ENCODE measurements at places on chromosomes 2 and 18.

- no peak for DNase-seq
These were observed 8.7 kb upstream of the TEX44 start for GRCh38 chr2:231583982-231584381.

- peak; percentile 30 for DNase-seq
These were observed 98.4 kb upstream of the GULP1 start for GRCh38 chr2:188193230-188193629.

DNA sequence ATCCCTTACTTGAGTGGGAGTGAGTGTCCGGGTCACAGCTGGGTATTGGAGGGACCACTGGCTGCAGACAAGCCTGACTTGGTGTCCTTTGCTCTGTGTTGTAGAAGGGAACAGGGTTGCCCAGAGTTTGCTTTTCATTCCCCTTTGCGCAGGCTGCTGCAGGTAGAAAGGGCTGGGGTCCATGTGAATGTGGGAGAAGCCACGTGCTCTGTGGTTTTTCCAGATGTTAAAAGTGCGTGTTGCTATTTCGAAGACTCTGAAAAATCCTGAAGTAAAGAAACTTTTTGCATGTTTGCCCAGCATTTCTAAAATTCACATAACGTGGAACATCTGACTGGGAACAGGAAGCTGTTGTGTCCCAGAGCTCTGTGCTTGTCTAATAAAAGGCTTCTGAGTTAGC, 28.8 kb downstream of the GLI2 start:
- no peak for DNase-seq

- DNase-seq, result peak; percentile 25
These were observed 155.0 kb downstream of the TTC32 start for GRCh38 chr2:19746611-19747309.

DNA sequence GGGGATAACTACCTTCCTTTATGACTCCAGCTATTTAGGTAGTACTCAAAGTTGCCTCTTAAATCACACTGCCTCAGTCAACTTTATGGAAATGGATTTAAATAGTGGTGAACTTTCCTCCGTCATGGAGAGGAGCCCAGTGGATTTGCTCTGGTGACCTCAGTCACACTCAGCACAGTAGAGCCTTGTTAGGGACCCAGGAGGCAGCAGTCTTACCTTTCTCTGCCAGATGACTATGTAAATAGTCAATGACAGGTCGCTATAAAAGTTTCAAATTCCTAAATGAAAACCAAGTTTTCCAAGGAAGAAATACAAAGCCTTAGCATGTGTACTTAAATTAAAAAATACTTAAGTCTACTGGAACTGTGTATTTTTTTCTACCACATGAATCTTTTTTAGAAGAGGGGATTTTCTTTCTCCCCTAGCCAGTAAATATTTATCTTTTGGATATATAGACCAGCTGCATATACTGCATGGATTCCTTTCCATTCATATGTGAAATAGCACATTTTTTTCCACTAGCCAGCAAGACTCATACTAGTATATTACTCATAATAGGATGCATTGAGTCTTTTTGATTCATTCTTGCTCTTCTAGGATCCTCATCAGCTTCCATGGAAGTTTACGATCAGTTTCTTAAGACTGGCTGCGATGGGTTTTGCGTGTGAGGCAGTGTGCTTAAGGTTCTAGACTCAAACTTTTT, 147.1 kb downstream of the FMNL2 start:
- no peak for DNase-seq

DNA sequence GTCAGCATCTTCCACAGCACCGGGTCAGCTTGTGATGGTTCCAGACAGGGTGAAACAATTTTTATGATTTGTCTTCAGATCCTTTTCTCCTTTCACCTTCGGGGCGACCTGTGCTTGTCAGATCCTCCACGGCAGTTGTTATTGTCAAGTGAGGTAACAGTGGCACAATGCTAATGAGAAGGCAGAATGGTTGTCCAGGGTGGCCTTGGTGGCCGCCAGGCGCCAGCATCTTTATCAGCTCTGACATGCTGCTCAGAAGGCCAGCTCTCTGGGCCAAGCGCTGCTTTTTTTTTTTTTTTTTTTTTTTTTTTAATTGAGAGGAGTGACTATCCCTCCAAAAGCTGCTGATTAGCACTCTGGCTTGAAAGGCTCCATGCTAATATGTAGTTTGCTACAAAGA, 52.3 kb upstream of the MGAT5 start:
- no peak for DNase-seq

DNA sequence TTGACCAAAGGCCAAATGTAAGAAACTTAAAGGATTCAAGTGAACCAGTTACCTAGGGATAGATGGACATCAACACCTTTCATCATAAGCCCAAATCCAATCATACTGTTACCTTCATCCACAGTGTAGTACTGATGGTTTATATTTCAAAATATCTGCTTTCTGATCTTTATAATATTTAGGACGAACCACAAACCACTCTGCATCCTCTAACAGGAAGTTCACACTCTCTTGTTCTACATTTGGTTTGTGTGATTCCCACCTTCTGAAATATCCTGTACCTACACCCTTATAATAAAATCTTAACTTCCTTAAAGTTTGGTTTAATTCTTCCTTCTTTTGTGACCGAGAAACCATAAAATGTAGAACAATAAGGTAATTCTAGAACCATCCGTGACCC, 535.7 kb upstream of the CHAC2 start:
- DNase-seq, result no peak

DNA sequence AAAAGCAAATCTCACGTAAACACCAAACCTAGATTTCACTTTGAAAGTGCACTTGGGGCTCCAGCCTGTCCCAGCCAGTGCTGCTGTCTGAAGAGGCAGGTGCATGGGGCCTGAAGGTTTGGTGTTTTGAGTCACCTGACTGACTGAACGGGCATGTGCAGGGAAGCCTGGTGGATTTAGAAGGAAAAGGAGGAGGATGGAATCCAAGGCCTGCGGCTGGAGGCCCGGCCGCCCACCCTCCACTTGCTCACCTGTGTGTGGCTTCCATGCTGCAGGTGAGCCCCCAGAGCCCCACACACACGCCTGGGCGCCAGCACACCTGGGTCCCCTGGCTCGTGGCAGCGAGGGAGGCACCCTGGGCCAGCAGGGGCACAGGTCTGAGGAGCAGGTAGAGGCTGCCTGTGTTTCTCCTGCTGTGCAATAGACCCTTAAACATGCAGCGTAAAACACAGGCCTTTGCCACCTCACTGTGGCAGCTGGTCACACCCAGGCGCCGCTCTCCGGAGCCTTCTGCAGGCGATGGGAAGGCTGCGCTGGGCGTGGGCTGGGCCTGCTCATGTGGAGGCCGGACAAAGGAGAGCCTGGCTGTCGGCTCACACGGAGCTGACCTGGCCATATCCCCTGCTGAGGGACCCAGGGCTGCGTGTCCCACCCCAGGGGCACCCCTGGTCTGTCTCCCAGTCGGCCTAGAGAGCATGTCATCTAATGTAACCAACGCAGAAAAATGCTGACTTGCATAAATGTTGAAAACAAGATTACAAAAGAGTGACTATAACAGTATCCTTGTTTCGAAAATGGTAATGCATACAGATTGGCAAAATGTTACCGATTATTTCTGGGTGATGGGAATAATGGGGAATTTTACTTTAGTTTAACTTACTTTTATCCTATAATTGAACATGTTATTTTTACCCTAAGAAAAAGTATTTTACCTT, 71.3 kb downstream of the TMEM18 start:
- no peak for DNase-seq

GRCh38 chr18:36809590-36810381, 19.0 kb downstream of the TPGS2 start:
- DNase-seq, result peak; percentile 53

DNA sequence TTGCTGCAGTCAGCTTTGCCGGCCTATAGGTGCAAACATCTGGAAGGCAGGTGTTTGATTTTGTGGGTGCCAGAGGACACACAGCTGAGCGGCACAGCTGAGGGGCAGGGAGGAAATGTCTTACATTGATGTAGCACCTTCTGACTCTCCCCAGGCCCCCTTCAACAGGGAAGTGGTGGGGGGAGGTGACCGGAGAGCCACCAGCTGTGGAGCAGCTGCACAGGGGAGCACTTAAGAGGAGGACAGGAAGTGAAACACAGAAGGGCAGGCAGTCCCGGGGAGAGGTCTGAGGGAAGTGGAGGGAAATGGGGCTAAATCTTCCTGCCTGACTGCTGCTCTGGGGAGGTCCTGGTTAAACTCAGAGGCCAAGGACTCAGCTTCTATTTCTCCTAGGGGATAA, 409.1 kb downstream of the TNS1 start:
- DNase-seq, result no peak

- DNase-seq, result no peak
These were observed at the start of gene PDE1A for GRCh38 chr2:182426918-182427240. PDE1A (minus strand) TSS chr2:182427036.

GRCh38 chr2:179518830-179519229, 254.2 kb upstream of the SESTD1 start:
- no peak for DNase-seq

- DNase-seq, result no peak
These were observed 107.4 kb downstream of the CPO start for GRCh38 chr2:207046724-207047123.

DNA sequence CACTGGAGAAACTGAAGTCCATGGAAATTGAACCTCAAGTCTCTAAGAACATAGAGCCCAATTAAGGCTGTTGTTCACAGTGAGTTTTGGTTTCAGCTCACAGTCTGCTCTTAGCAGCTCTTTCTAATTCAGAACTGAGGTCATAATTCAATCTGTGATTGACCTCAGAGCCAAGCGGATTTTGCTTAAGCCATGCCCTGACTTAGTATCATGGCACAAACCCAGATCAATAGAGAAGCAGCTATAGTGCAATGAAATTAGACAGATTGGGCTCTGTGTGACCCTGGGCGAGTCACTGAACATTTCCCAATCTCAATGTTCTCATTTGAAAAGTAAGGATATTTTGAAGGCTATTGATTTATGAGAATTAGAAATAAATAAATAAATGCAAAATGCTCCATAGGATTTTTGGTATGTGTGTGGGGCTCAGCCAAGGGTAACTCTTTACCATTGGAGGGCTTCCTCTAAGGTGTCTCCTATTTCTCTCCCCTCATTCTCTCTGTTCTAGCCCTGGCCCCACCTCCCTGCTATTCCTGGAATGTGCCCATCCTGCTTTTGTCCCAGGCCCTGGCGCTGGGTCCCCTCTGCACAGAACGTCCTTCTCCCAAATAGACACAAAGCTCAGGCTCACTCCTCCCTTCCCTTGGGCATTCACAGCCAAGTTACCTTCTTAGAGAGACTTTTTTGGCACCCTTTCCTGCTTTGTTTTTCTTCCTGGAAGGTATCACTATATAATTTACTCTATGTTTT, 239.6 kb downstream of the LPIN1 start:
- DNase-seq, result no peak

DNA sequence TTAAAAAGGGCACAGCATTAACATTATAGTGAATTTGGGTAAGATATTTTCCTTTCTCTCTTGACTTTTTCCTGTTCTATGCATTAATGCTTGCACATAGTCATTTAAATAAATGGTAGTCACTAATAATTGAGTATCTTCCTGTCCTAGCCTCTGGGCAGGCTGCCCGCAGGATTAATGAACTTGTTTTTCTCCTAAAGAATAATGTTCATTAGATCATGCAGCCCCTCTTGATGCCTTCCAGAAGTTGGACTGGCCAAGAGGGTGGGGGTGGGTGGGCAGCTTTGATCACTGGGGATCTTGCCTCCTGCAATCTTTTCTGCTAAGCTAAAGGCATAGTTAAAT, 514.5 kb upstream of the CDH2 start:
- no peak for DNase-seq

DNA sequence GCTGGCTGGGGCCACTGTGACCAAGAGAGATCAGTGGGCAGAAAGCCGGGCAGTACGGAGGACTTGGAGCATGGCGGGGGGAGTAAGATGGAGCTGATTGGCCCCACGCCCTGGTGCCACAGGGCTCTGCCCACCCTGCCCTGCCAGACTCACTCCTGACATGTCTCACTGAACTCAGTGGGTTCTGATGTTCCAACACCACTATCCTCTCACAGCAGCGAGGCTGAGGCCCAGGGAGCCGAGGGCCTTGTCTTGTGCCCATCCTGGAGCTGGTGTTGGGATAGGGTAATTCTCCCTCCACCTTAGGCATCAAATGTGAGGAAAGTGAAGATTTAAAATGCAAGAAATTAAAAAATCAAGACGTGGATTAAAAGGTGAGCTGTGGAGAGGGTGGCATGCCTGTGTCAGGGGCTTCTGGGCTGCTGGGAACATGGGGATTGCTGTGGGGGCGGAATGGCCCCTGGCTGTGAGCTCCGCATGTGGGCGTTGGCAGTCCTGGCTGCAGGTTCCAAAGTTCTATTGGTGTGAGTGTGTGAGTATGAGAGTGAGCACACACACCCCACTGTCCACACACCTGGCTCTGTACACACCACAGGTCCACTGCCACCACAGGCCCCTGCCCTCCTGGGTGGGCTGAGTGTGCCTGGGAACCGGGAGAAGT, 283.5 kb upstream of the HS6ST1 start:
- no peak for DNase-seq

DNA sequence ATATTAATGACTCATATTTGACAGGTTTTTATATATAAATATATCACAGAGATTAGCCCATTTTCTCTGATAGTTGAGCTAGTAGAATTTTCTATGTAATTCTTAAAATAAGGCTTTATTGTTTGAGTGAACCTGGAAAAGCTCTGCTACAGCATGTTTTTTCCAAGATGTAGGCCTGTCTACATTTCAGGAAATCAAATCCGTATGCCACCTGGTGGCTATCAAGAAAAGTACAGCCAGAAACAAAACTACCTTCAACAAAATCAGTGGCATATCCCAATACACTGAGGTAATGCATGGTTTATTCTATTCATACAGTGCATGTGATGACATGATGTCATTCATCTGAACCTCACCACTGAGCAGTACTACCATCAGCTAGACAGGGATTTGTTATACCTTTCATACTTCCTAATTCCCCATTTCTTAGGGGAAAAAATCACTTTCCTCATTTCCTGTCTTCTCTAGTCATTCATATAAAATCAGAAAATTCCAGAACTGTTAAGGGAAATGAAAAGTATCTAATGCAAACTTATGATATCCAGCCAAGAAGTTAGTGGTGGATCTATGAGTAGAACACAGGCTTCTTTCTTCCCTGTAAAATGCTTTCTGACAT, 310.4 kb upstream of the SYT4 start:
- peak; percentile 2 for DNase-seq

GRCh38 chr2:67581751-67582150, 184.6 kb downstream of the ETAA1 start:
- no peak for DNase-seq

DNA sequence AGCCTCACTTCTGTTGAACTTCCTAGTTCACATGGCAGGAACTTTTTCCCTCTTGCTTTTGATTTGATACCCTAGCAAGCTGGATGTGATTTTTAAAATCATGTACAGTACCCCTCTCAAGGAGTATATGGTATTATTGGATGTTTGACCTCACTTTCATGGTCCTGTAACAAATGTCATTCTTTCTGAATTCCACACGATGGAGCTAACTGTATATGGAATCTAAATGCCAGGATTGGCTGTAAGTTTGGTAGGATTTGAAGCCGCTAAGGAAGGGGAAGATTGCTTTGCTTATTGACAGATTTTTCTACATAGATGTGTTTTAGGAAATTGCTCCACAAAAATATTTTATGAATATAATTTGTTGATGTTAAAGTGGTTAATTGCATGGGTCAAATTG, 18.3 kb downstream of the MAIP1 start:
- peak; percentile 42 for DNase-seq
